ENCODE measurements at places on chromosomes 4 and X. TPM values are rescaled to one million over a fixed set of nuclear protein-coding genes. Genes with fewer than 3 reads are reported as not detected.

Gene ASB5
- polyA plus RNA-seq: 0.47 TPM

Gene SPANXN4
- polyA plus RNA-seq: not detected

GRCh38 chr4:38489924-38490639 lies 173.9 kb upstream of the KLF3 start:
- no peak for DNase-seq

DNA sequence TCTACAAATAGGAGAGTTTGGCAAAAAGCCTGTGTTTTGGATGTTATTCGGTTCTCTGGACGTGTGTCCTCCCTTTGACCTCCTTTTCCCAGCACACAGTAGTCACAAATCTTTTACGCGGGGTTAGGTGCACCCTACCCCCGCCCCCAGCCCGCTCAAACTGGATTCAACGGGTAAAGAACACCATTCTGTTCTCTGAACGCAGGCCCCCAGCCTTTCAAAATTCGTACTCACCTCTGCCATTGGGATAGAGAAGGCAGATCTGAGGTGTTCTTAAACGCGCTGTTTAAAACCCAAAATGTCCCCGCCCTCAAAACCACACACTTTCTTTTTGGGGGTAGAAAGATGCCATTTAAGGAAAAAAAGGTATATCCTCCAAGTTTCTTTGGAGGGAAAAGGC lies 2.7 kb downstream of the LEF1 start:
- DNase-seq: no peak

Gene HTRA3
- 11.8 TPM for polyA plus RNA-seq

Gene SLC49A3
- 2.6 TPM for polyA plus RNA-seq

DNA sequence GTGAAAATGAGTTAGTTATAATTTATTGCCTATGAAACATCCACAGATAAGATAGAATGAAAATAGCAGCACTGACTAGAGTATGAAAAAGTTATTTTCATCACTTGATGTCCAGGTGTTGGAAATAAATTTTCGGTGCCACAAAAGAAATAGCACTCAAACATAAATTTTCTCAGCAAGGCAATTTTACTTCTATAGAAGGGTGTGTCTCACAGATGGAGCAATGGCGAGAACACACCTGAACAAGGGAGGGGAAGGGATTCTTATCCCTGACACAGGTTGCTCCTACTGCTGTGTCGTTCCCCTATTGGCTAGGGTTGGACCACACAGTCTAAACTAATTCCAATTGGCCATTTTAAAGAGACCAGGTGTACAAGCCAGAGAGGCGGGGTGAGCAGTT lies 13.3 kb upstream of the VAMP7 start:
- DNase-seq: no peak
